ENCODE measurements at places on chromosomes 1 and 21. TPM values are rescaled to one million over a fixed set of nuclear protein-coding genes. Genes with fewer than 3 reads are reported as not detected.

The C8B gene
- total RNA-seq, result not detected

The CFHR2 gene
- total RNA-seq, result not detected

The SPRR4 gene
- total RNA-seq, result not detected

The CFHR4 gene
- not detected for total RNA-seq

The BCL2L15 gene
- total RNA-seq, result 1.3 TPM

The IFNAR1 gene
- total RNA-seq, result 55.7 TPM

The IRF2BP2 gene
- 123 TPM for total RNA-seq

DNA sequence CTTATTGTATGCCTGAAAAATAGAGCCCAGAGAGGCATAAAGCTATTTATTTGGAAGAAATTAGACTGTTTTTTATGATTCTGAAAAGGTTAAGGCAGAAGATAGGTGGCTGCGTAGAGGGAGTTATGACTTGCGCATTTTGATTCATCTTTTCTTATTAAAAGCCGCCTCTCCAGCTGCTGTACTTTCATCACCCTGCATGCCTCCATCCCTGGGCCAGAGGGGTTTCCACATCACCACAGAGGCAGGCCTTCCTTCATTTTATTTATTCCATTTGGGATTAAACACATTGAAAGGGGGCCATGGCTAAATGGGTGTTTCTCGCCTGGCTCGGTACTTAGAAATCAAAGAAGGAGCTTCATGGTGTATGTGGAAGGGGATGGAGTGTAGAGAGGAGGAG, 14.6 kb upstream of the RGS8 start:
- no peak for DNase-seq

DNA sequence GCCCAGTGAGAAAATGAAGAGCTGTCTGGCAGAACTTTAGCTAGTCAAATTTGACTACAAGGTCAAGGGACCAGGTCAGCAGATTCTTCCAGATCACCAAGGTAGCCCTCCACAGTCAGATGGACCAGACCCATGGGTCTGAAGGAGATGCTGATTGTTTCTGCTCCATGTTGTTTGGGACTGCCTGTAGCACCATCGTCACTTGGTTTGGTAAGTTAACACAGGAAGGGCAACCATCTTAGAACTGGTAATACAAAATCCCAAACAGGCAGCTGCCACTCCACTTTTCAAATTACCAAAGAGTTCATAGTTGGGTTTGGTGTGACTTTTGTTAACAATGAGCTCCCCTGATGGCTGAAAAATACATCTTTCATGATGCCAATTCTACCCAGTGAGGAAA, 9.0 kb downstream of the ITPKB start:
- DNase-seq, result peak; percentile 4

GRCh38 chr1:44377925-44378784, 23.1 kb upstream of the ERI3 start:
- peak; percentile 66 for DNase-seq

GRCh38 chr1:216500273-216500967, 77.2 kb upstream of the USH2A start:
- no peak for DNase-seq

- no peak for DNase-seq
Observed at GRCh38 chr1:207981976-207982375, 71.1 kb upstream of the CD34 start.

DNA sequence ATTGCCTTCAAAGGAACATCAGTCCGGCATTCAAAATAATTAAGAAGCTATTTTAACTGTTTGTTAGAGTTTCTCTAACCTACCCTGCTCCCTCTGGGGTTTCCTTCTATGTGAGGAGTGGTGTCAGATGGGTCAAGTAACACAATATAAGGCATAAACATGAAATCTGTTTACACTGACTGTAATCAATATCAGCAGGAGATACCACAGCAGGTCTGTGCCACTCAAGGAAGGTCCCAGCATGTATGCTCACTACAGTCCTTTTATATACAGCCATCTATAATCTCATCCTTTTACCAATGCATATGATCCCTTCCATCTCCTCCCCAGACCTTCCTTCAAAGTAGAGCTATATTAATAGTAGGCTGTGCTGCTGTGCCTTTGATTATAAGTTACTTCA, 25.4 kb downstream of the EEIG2 start:
- no peak for DNase-seq

- no peak for DNase-seq
Observed at GRCh38 chr1:156896490-156897033, 3.0 kb downstream of the PEAR1 start.
